ENCODE measurements at places on chromosomes 4 and X. TPM values are rescaled to one million over a fixed set of nuclear protein-coding genes. Genes with fewer than 3 reads are reported as not detected.

The ZIC3 gene
- total RNA-seq, result not detected

The PARM1 gene
- total RNA-seq, result 0.71 TPM

The CYTL1 gene
- not detected for total RNA-seq

The CD40LG gene
- not detected for total RNA-seq
